ENCODE measurements at places on chromosomes 2 and 18.

- no peak for DNase-seq
These were observed 56.0 kb downstream of the CDH2 start for GRCh38 chr18:28120828-28121515.

DNA sequence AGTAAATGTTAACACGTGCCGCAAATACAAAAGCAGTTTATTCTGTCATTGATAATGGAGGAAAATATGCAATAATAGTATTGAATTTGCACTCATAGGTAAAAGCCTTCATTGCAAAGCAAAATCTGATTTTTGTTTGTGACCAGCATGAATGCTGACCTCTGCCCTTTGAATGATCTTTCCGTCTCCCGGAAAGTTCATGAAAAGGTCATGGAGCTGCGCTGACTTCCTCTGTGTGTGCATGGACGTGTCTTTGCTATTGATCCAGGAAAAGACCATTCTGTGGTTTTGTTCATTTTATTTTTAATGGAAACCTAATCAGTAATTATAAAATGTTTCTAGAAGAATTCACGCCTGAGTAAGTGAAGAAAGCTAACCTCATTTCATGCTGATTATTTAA lies 320.0 kb downstream of the MTX2 start:
- no peak for DNase-seq

- DNase-seq = no peak
These were observed 51.2 kb downstream of the SLC14A2 start for GRCh38 chr18:45666520-45666919.

DNA sequence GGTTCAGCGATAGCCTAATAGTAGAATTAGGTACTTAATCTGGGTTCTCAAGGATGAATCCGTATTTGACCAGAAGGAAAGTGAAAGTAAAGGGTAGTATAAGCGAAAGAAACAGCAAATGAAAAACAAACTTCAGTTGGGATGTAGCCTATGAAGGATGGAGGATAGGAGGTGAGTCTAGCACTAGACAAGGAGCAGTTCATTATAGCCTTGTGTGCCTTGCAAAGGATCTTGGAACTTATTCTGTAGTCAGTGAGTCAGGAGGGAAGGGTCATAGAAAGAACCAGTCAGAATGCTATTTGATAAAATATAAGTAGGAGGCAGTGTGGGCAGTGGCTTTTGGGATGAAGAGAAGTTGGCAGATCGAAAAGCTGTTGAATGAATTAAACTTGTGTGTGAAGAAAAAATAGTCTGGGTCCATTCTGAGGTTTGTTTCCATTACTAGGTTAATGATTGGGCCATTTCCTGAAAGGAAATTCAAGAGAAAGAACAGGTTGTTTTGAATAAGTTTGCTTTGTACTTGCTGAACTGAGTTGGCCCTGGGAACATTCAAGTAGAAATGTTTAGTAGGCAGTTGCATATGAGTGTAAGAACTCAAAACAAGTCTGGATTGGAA lies 48.5 kb downstream of the ANKRD12 start:
- no peak for DNase-seq

DNA sequence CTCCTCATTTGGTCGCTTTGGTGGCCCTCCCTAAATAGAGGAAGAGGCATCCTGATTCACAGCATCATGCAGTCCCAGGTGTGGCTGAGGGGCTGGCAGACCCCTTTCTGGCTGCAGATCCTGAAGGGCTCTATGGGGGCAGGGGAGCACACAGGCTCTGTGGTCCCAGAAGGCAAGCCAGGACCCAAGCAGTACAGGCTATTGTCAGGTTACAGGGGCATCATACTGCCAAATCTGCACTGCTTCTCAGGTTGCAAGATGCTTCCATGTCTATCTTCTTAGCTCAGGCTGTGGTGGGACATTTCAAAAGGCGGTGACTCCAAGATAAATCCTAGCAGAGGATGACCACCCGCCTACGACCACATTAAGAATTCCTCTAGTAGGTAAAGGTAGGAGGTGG lies 54.3 kb downstream of the TTC32 start:
- DNase-seq = no peak

DNA sequence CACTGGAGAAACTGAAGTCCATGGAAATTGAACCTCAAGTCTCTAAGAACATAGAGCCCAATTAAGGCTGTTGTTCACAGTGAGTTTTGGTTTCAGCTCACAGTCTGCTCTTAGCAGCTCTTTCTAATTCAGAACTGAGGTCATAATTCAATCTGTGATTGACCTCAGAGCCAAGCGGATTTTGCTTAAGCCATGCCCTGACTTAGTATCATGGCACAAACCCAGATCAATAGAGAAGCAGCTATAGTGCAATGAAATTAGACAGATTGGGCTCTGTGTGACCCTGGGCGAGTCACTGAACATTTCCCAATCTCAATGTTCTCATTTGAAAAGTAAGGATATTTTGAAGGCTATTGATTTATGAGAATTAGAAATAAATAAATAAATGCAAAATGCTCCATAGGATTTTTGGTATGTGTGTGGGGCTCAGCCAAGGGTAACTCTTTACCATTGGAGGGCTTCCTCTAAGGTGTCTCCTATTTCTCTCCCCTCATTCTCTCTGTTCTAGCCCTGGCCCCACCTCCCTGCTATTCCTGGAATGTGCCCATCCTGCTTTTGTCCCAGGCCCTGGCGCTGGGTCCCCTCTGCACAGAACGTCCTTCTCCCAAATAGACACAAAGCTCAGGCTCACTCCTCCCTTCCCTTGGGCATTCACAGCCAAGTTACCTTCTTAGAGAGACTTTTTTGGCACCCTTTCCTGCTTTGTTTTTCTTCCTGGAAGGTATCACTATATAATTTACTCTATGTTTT lies 239.6 kb downstream of the LPIN1 start:
- no peak for DNase-seq

- DNase-seq = no peak
These were observed 11.8 kb downstream of the GULP1 start for GRCh38 chr2:188303363-188304031.

- no peak for DNase-seq
These were observed 98.1 kb upstream of the BCL2L11 start for GRCh38 chr2:111022633-111023032.

DNA sequence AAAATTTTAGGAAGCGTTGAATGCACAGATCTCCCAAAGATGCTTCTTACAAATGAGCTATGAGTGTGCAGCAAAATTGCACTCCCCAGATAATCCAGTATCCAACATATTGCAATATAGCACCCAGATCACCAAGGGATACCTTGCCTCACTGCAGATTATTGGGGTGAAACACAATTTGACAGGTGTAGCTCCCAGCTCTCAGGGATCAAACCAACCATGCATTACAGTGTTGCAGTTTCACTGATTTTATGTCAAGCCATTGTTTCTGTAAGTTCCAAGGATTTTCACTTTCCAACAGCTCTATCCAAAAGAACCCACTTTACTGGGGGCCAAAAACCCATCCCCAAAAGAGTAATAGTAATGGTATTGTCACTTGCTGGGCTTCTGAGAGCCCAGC lies 10.8 kb upstream of the PRLH start:
- DNase-seq = no peak

DNA sequence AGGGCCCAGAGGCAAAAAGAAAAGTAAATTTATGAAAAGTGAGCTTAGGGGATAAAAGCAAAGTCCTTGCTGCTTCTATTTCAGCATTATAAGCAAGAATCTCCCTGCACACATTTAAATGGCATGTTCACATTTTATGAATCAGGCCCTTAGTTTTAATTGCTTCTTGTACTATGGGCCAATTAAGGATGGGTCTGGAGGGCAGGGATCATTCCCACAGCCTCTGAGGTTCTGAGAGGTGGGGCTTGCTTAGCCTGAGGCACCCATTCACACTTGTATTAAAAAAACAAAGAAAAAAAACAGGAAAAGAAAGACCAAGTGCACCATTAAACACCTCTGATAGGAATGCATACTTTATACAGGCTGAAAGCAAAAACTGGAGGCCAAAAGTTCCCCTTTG lies 565.1 kb downstream of the BCL11A start:
- DNase-seq = no peak

- no peak for DNase-seq
These were observed 1.1 kb upstream of the SLC35F6 start for GRCh38 chr2:26763019-26763418.

All from activated CD4-positive, alpha-beta T cell treated with anti-CD3 and anti-CD28 coated beads, Interleukin-2, amount 50 U/mL, for 1 hour (primary cell).